ENCODE measurements at places on chromosomes 11 and 22.

DNA sequence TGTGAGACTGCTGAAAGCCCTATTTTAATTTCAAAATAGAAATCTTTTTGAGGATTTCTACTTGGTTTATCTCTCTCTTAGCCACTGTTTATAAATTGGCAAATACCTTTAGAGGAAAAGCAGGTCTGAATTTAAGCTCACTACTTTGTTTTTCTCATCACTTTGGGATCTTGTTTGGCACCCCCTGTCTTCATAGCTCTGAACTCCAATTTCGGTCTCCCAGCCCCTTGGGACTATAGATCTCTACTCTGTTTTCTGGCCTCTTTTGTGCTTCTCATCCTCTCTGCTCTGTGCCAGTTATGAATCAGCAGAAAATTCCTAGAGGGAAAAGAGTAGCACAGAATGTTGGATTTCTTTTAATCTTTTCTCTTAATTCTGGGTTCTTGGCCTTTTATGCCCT lies 118.3 kb downstream of the CYP2R1 start:
- DNase-seq = no peak

DNA sequence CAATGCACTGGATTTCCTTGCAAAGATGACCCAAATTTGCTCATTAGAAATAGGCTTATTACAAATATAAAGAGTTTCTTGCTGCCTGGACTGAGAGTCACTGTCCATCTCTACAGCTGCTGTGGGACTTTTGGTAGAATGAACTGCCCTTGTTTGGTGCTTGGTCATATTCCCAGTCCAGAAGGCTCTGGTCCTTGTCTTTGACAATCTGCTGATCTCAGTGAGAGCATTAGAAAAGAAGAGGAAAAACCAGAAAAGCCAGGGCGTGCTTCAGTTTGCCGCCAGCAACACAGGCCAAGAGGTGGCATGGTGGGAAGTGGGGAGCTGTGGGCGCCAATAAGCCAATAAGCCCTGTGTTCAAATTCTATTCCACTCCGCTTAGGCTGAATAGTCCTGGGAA lies 48.2 kb upstream of the PARVA start:
- DNase-seq = no peak

GRCh38 chr11:19924311-19924710 lies 211.7 kb downstream of the NAV2 start:
- no peak for DNase-seq

DNA sequence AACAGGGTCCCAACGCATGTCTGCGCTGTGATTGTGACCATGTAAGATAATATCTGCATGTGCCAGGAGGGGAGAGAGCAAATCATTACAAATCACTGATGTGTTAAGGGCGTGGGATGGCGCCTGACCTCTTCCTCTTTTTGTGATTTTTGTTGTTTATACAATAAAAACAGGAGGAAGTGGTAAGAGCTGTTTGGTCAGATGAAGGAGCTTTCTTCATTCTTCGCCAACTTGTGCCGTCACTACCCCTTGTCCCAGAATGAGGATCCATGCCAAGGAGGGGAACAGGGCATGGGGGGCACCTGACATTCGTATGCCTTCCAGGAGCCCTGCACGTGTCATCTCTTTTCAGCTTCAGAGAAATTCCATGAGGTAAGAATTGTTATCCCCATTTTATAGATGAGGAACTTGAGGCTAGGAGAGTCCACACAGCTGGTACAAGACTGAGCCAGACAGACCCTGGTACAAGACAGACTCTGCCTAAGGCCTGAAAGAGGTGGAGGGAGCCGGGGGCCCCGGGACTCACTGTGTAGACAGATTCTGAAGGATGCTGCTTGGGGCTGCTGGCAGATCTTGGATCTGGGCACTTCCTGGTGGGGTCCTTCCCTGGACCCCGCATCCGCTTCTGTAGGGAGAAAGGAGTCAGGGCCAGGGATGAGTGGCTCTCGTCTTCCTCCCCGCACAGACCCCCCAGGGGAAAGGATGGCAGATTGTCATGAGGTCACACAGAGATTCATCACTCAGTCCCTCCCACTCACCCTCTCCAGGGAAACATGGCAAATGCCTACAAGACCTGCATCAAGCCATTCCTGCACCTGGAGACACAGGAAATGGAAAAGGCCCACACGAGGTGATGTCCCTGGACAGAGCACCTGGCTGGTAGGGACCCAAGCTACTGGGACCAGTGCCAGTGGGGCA lies 34.6 kb downstream of the NFAM1 start:
- no peak for DNase-seq

GRCh38 chr11:67442504-67443404 lies 522 bp downstream of the CORO1B start:
- DNase-seq = no peak

DNA sequence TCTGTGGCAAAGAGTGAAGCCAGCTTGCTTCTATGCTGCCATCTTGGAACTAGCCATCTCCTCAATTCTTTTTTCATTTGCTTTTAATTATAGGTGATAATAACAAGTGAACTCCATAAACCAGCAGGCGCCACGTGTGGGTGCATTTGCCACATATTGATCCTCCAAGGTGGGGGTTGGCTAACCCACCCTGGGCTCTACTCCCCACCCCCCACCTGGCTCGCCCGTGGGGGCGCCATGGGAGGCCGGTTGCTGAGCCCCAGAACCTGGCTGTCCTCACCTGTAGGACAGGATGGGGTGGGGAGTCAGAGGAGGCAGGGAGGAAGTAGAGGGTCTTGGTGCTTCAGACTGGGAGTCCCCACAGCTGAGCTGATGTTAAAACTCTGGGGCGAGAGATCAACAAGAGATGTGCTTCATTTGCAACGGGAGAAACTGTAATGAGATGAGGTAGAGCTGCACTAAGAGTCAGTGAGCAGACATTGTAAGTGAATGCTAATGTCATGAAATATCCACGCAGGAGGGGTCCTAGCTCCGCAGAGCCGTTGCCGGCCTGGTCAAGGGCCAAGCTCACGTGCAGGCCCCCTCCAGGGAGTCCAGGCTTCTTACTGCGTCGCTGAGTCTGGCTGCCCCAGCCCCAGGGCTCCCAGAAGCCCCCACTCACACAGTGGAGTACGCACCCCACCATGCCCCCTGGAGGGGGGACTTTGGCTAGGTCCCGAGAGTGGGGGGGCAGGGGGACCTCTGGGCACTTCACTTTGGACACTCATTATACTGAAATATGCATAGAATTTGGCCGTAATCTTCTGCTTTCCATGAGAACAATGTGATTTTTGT lies 59.4 kb downstream of the BRD1 start:
- DNase-seq = peak; percentile 42

GRCh38 chr11:61514050-61514917 lies 5.7 kb downstream of the LRRC10B start:
- no peak for DNase-seq

DNA sequence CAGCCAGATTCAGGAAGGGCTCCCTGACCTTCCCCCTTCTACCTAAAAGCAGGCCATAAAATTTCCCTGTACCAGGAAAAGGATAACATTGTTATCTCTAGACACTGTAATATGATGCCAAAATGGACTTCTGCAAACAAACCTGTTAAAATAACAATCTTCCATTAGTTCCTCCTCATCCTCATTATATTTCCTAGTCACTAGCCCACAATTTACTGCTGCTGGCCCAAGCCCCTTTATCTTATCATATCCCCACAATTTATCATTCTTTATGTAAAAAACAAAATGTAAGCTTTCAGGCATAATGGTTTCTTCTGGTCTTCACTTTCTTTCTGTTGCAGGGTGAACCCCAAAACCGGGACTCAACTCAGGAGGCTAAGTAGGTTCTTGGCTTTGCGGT lies 1132.1 kb upstream of the CNTN5 start:
- no peak for DNase-seq

DNA sequence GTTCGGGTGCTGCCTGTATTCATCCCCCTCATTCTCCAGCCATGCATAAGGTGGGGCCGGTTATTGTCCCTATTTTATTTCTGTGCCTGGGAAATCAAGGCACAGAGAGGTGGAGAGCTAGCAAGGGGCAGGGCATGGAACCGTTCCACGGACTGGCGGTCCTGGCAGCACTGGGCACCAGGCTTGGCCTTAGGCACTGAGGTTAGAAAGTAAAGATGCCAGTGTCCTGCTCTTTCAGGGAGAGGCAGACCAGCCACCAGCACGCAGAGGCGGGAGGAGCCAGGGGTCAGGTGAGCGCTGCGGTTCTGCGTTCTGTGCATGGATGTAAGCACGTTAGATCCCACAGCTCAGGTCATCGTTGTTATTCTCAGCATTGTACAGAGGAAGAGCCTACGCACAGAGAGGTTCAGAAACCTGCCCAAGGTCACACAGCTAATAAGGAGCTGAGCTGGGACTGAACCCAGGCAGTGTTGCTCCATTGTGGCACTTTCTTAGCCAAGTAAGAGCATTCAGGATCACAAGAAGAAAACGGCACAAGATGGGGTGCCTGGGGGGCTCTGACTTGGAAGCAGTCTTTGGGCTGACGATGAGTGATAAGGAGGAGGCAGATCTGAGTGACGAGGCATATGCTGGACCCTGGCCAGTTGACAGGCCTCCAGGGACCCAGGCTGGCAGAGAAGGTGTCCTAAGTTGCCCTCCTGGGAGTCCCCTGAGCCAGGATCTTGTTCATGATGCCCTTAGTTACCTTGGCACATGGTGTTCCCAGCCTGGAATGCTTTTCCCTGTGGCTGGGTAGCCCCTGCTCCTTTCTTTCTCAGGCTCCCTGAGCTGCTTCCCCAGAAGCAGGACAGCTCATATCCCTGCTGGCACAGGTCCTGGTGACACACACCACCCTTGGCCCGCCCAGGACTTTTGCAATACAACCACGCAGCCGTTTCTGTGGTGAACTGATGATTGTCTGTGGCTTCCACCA lies 41.1 kb downstream of the OSBPL5 start:
- no peak for DNase-seq

DNA sequence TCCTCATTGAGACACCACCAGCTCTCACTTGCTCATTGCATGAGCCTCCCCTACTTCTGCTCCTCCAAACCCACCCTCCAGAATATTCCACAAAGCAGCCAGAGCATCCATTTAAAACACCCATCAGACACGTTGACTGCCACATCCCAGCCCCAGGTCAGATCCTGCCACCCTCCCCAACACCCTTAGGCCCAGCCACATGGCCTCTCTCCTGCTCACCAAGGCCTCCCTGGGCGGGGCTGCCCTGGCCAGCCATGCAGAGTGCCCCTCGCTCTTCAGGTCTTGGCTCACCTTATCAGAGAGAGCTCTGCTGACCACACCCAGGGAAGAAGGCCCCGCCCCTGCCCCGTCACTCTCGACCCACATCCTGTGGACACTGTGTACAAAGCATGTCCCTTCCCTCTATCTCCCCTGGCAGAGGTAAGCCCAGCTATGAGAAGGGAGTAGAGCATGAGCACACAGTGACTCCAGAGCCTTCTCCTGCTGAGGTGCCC lies 106.8 kb downstream of the MICAL3 start:
- DNase-seq = no peak

- DNase-seq = no peak
These were observed 7.8 kb downstream of the CCDC90B start for GRCh38 chr11:83278351-83278750.

GRCh38 chr22:28002181-28002700 lies 83.2 kb upstream of the PITPNB start:
- no peak for DNase-seq

DNA sequence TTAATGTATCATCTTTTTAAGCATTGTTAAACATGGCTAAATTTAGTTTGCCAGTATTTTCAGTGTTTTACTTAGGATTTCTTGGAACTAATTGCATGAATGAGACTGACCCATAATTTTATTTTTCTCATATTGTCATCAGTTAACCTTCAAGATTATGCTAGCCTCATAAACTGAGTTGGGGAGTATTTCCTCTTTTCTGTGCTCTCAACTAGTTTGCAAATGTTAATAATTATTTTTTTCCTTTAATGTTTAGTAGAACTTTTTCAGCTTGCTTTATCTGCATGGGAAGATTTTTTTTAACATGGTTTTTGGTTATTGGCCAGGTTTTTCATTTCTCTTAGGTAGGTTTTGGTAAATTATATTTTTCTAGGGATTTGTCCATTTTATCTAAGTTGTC lies 235.4 kb upstream of the SESN3 start:
- DNase-seq = no peak

- no peak for DNase-seq
These were observed 987 bp upstream of the NCR3LG1 start for GRCh38 chr11:17350455-17351171.

- DNase-seq = no peak
These were observed 2.7 kb downstream of the PLXNB2 start for GRCh38 chr22:50304528-50305392.
